ENCODE measurements at places on chromosomes 4 and X.

DNA sequence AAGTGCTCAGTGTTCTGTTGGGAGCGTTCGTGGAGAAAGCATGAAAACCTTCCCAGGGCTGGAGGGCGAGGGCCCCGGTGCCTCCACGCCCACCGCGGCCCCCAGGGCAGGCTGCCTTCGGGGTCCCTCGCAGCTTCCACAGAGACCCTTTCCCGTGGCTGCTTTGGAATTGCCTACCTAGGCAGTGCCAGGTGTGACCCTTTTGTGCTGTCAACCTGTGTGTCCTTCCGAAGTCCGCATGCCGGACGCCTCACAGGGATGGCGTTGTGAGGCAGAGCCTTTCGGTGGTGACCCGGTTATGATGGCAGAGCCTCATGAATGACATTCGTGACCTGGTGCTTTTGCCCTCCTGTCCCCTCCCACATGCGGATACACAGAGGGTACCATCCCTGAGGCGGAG is 17.4 kb downstream of the TMEM175 start:
- H3K36me3 ChIP-seq = no peaks in the 10 kb centered on the region
- H3K27me3 ChIP-seq = no peaks in the 10 kb centered on the region
- H3K4me3 ChIP-seq = no peak overlapping the region
- H3K4me1 ChIP-seq = no peaks in the 10 kb centered on the region
- peak; percentile 38 for DNase-seq

GRCh38 chrX:17440258-17440657 is 65.3 kb downstream of the NHS start:
- H3K4me1 ChIP-seq = no peaks in the 10 kb centered on the region
- H3K36me3 ChIP-seq = no peaks in the 10 kb centered on the region
- no peaks in the 10 kb centered on the region for H3K27me3 ChIP-seq
- H3K4me3 ChIP-seq = no peak overlapping the region
- DNase-seq = no peak
- no peak overlapping the region for H3K27ac ChIP-seq

- H3K27ac ChIP-seq = no peak overlapping the region
- no peaks in the 10 kb centered on the region for H3K36me3 ChIP-seq
- H3K27me3 ChIP-seq = no peaks in the 10 kb centered on the region
- DNase-seq = no peak
These were observed 53.6 kb downstream of the KLHL13 start for GRCh38 chrX:118062817-118063615.

DNA sequence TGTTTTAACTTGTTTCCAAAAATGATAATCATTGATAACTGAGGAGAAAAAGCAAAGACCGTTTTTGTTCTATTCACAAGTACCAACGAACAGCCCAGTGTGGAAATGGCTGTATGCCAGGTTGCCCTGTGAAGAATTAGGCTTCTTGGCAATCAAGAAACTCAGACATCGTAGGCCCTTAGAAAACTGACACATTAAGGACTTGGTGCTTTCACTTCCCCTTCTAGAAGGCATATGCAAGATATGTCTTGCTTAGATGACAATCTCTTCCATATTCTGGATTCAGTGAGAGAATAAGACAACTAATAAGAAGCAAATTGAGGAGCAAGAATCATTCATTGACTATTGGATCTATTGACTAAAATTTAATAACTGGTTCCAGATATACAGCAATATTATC is 56.6 kb downstream of the ANAPC10 start:
- no peak overlapping the region for H3K4me3 ChIP-seq
- no peaks in the 10 kb centered on the region for H3K27me3 ChIP-seq

- no peak overlapping the region for H3K4me3 ChIP-seq
- no peaks in the 10 kb centered on the region for H3K27me3 ChIP-seq
- DNase-seq = no peak
- no peaks in the 10 kb centered on the region for H3K4me1 ChIP-seq
- H3K36me3 ChIP-seq = no peaks in the 10 kb centered on the region
These were observed 79.6 kb downstream of the MAPK10 start for GRCh38 chr4:86280246-86280645.

DNA sequence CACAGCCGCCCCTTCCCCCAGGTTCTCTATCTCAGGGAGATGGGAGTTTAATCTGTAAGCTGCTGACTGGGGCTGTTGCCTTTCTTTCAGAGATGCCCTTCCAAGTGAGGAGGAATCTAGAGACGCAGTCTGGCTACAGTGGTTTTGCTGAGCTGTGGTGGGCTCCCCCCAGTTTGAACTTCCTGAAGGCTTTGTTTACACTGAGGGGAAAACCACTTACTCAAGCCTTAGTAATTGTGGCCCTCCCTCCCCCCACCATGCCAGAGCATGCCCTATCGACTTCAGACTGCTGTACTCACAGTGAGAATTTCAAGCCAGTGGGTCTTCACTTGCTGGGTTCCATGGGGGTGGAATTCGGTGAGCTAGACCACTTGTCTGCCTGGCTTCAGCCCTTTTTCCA is 131.3 kb downstream of the FAAH2 start:
- H3K27ac ChIP-seq = no peak overlapping the region
- no peaks in the 10 kb centered on the region for H3K36me3 ChIP-seq
- no peaks in the 10 kb centered on the region for H3K27me3 ChIP-seq

DNA sequence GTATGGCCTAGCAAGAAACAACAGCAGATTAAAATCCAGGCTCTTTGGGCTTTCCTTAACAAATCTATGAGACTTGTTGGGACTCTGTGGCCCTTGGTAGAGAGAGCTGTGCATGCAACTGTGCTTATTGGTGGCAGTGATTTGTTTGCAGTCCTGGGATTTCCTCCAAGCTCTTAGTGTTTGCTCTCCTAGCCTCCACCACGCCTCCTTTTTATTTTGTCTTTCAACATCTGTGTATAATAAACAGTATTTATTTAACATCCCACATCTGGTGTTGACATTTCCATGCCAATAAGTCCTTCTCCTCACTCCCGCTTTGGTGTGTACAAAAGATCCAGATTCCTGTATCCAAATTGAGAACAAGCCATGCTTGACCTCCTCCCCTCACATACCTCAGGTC is 3.1 kb downstream of the TNMD start:
- no peaks in the 10 kb centered on the region for H3K27me3 ChIP-seq
- DNase-seq = no peak
- no peaks in the 10 kb centered on the region for H3K36me3 ChIP-seq
- no peaks in the 10 kb centered on the region for H3K4me1 ChIP-seq
- H3K4me3 ChIP-seq = no peak overlapping the region
- H3K27ac ChIP-seq = no peak overlapping the region

DNA sequence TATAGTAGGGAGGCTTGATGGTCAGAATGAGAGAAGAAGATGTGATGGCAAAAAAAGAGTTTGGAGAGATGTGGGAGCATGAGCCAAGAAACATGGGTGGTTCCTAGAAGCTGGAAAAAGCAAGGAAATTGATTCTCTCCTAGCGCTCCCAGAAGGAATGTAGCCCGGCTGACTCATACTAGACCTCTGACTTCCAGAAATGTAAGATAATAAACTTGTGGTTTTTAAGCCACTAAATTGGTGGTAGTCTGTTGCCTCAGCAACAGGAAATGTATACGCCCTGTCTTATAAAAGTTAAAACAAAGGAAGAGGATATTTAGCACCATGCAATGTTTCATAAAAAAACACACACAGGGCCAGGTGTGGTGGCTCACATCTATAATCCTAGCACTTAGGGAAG is 182.7 kb upstream of the PCDH7 start:
- no peaks in the 10 kb centered on the region for H3K4me1 ChIP-seq
- DNase-seq = no peak
- no peaks in the 10 kb centered on the region for H3K36me3 ChIP-seq
- H3K27me3 ChIP-seq = no peaks in the 10 kb centered on the region

DNA sequence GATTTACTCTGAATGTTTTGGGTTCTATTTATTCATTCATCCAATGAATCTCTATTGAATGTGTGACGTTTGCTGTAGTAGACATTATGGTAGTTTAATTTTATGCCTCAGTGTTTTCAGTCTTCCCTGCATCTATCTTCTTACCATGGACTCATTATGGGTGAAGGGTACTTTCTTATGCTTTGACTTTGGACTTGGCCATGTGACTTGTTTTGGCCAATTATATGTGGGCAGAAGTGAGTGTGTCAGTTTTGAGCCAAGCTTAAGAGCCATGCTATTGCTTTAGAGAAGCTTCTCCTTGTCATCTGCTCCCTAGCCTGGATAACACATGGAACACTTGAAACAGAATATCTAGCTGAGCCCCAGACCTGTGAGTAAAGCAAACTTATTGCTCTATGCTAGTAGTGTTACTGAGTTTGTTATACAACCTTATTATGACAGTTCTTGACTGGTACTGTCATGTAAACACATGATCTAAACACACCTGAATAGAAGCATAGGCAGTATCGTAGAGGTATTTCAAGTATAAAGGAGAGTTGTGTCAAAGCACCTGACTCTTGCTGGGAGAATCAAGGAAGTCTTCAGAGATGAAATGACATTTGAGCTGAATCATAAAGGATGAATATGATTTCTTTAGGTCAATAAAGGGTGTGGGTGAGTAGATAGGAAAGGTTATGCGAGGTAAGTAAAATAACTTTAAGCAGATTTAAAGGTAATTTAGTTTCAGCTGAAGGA is 128.4 kb downstream of the NAA11 start:
- H3K4me3 ChIP-seq = no peak overlapping the region
- H3K4me1 ChIP-seq = no peaks in the 10 kb centered on the region
- H3K36me3 ChIP-seq = no peaks in the 10 kb centered on the region
- H3K27me3 ChIP-seq = no peaks in the 10 kb centered on the region
- no peak for DNase-seq

- H3K4me3 ChIP-seq = no peak overlapping the region
- H3K36me3 ChIP-seq = no peaks in the 10 kb centered on the region
- H3K4me1 ChIP-seq = no peaks in the 10 kb centered on the region
- no peaks in the 10 kb centered on the region for H3K27me3 ChIP-seq
- no peak for DNase-seq
These were observed 13.6 kb downstream of the TLR6 start for GRCh38 chr4:38842994-38843393.

DNA sequence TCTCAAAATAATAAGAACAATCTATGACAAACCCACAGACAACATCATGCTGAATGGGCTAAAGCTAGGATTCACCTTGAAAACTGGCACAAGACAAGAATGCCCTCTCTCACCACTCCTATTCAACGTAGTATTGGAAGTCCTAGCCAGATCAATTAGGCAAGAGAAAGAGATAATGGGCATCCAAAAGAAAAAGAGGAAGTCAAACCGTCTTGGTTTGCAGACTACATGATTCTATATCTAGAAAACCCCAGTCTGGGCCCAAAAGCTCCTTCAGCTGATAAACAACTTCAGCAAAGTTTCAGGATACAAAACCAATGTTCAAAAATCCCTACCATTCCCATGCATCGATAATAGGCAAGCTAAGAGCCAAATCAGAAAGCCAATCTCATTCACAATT is 59.0 kb downstream of the CHM start:
- no peaks in the 10 kb centered on the region for H3K27me3 ChIP-seq
- H3K4me1 ChIP-seq = no peaks in the 10 kb centered on the region
- no peaks in the 10 kb centered on the region for H3K36me3 ChIP-seq
- H3K27ac ChIP-seq = no peak overlapping the region

DNA sequence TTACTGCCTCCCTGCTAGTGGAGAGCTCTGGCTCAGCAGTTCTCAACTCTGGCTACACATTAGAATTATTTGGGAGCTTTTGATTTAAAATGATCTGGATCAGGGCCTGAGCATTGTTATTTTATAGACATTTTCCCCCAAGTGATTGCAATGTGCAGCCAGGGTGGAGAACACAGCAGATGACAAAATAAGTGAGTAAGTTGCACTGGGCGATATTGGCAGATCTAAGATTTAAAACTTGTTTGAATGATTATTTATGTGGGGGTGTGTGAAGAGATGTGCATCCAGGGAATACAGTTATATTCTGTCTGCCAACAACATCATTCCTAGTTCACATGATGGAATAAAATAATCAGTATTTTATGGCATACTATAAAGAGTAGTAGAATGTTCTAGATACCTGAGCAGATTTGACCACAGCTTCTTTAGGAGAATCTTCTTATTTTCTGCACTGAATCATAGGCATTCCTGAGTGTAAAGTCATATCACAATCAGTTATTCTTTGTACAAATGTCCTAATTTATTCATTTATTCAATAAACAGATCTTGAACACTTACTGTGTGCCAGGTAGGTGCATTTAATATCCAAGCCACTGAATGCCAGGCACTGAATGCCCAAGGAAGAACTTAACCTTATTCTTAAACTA is 123.9 kb downstream of the UCHL1 start:
- no peak overlapping the region for H3K27ac ChIP-seq
- H3K36me3 ChIP-seq = no peaks in the 10 kb centered on the region
- H3K4me1 ChIP-seq = peaks cover 5% of the 10 kb centered on the region
- H3K27me3 ChIP-seq = no peaks in the 10 kb centered on the region

- H3K4me1 ChIP-seq = no peaks in the 10 kb centered on the region
- DNase-seq = no peak
- H3K36me3 ChIP-seq = no peaks in the 10 kb centered on the region
- no peaks in the 10 kb centered on the region for H3K27me3 ChIP-seq
These were observed 20.5 kb downstream of the PAGE2 start for GRCh38 chrX:55109306-55109705.

DNA sequence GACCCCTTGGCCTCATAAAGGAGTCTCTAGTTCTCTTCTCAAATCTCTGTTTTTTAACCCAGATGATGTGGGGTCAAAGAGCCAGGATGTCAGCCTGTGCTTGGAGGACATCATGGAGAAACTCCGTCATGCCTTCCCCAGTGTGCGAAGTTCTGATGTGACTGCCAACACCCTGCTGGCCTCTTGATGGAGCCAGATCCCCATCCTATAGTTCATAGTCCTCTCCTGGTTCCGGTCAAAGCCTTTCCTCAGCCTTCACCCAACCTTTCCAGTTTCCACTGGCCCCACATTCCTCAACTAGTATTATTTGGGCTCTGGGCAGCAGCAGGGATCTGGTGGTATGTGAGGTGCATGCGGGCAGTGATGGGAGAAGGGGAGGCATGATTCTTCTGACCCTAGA is 30.7 kb downstream of the TAF7L start:
- H3K27ac ChIP-seq = no peak overlapping the region
- H3K27me3 ChIP-seq = no peaks in the 10 kb centered on the region
- H3K4me3 ChIP-seq = no peak overlapping the region
- H3K4me1 ChIP-seq = no peaks in the 10 kb centered on the region
- no peak for DNase-seq

- no peak overlapping the region for H3K27ac ChIP-seq
- no peaks in the 10 kb centered on the region for H3K27me3 ChIP-seq
- no peaks in the 10 kb centered on the region for H3K4me1 ChIP-seq
- H3K36me3 ChIP-seq = no peaks in the 10 kb centered on the region
- H3K4me3 ChIP-seq = no peak overlapping the region
These were observed 288.4 kb downstream of the KLHL4 start for GRCh38 chrX:87805829-87806490.

- no peak overlapping the region for H3K4me3 ChIP-seq
- H3K27ac ChIP-seq = no peak overlapping the region
- no peaks in the 10 kb centered on the region for H3K36me3 ChIP-seq
- no peak for DNase-seq
These were observed 256.8 kb upstream of the STS start for GRCh38 chrX:6890544-6891261.

DNA sequence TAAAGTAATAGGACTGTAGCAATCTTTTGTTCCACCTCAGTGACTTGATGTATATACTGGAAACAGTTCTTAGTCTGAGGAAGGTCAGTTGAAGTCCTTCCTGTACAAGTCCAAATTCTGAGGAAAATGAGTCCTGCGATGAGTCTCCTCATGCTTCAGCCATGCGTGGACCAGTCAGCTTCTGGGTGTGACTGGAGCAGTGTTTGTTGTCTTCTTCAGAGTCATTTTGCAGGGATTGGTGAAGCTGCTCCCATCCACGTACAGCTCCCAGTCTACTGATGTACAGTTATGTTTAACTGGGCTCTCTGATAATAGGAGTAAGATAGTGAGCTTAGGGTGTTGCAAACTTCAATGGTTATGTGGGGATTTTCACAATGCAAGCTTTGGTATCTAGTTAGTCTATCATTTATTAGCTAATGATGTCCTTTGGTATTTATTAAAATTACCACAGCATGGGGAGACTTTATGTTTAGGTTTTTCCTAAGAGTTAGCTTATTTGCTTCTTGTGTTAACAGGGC is 3.4 kb downstream of the UGT2B17 start:
- no peaks in the 10 kb centered on the region for H3K36me3 ChIP-seq
- no peak overlapping the region for H3K4me3 ChIP-seq
- H3K27ac ChIP-seq = no peak overlapping the region
- no peak for DNase-seq

Measured in Peyer's patch (tissue), 4 donors.